Frontal cortex (tissue), 4 donors: ENCODE measurements at places on chromosomes 5 and 9. TPM values are rescaled to one million over a fixed set of nuclear protein-coding genes. Genes with fewer than 3 reads are reported as not detected.

The NIPAL4 gene
- total RNA-seq = not detected

The EIF4E1B gene
- total RNA-seq = under 0.01 TPM

DNA sequence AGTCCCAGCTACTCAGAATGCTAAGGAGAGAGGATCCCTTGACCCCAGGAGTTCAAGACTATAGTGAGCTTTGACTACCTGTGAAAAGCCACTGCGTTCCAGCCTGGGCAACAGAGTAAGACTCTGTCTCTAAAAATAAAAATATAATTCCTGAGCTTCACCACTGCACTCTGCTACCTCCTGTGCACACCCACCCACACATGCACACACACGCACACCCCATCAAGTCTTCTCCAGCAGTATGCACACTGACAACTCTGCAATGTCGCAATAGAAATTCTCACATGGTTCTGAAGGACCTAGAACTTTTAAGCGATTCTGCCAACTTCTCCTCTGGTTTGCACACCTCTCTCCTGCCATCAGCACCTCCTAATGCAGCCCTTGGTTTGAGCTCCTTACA is 47.5 kb upstream of the FAT2 start:
- DNase-seq = no peak

The SPINK4 gene
- not detected for total RNA-seq

The LHX6 gene
- total RNA-seq = 11.8 TPM

The NR6A1 gene
- 1.6 TPM for total RNA-seq
